ENCODE measurements at places on chromosomes 4 and X. TPM values are rescaled to one million over a fixed set of nuclear protein-coding genes. Genes with fewer than 3 reads are reported as not detected.

GRCh38 chr4:127846061-127846460, 34.6 kb upstream of the PLK4 start:
- H3K27me3 ChIP-seq: no peaks in the 10 kb centered on the region
- no peak overlapping the region for H3K4me3 ChIP-seq
- no peak overlapping the region for H3K27ac ChIP-seq
- H3K36me3 ChIP-seq: no peaks in the 10 kb centered on the region

DNA sequence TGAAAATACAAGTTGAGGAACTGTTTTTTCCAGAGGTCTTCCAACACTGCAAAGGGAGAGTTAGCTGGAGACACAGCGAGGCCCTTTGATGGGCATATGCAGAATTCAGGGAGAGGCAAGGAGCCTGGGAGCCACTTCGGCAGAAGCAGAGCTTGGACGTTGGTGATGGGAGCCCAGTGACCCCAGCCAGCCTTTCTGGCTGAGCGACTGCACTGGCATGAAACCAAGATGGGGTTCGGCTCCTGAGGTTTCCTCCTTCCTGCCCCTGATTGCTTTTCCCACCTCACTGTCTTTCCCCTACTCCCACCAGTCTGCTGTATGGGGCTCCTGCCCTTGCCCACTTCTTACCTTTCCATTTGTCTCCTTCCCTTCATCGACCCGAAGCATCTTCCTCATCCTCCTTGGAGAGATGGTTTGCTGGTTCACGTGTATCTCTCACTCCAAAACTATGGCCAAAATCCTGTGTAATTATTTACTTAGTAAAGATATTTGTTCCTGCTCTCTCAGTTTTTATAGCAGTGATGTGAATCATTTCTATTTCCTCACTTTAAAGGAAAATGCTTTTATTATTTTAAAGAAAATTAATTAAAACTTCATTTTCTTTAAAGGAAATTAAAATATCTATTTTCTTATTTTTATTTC, 100.5 kb downstream of the NFKB1 start:
- no peak overlapping the region for H3K27ac ChIP-seq
- no peak overlapping the region for H3K4me3 ChIP-seq
- H3K27me3 ChIP-seq: no peaks in the 10 kb centered on the region
- no peaks in the 10 kb centered on the region for H3K36me3 ChIP-seq
- DNase-seq: no peak
- no peaks in the 10 kb centered on the region for H3K4me1 ChIP-seq

- H3K4me3 ChIP-seq: peak within 1 kb of the TSS; percentile 64
- no peaks in the 10 kb centered on the region for H3K36me3 ChIP-seq
- peak within 1 kb of the TSS; percentile 65 for H3K27ac ChIP-seq
- peak; percentile 71 for DNase-seq
- no peaks in the 10 kb centered on the region for H3K27me3 ChIP-seq
Observed at GRCh38 chrX:102651242-102652011, at the start of gene GPRASP1. Gene GPRASP1, plus strand, starts transcription at chrX:102651483. Its CDS starts 2,431 bp downstream, at chrX:102653914.

Gene VEGFC
- polyA plus RNA-seq: 4.3 TPM

GRCh38 chr4:64062991-64063390, 346.3 kb downstream of the TECRL start:
- H3K27ac ChIP-seq: no peak overlapping the region
- no peak overlapping the region for H3K4me3 ChIP-seq
- H3K27me3 ChIP-seq: no peaks in the 10 kb centered on the region
- no peak for DNase-seq
- no peaks in the 10 kb centered on the region for H3K36me3 ChIP-seq
- no peaks in the 10 kb centered on the region for H3K4me1 ChIP-seq

Gene SLC49A3
- 23.5 TPM for polyA plus RNA-seq

GRCh38 chr4:103018391-103019307, 856 bp downstream of the SLC9B1 start:
- H3K27ac ChIP-seq: peak overlapping the region; percentile 95
- DNase-seq: peak; percentile 49
- H3K4me1 ChIP-seq: peaks cover 7% of the 10 kb centered on the region
- H3K27me3 ChIP-seq: no peaks in the 10 kb centered on the region
- H3K4me3 ChIP-seq: peak overlapping the region; percentile 75

DNA sequence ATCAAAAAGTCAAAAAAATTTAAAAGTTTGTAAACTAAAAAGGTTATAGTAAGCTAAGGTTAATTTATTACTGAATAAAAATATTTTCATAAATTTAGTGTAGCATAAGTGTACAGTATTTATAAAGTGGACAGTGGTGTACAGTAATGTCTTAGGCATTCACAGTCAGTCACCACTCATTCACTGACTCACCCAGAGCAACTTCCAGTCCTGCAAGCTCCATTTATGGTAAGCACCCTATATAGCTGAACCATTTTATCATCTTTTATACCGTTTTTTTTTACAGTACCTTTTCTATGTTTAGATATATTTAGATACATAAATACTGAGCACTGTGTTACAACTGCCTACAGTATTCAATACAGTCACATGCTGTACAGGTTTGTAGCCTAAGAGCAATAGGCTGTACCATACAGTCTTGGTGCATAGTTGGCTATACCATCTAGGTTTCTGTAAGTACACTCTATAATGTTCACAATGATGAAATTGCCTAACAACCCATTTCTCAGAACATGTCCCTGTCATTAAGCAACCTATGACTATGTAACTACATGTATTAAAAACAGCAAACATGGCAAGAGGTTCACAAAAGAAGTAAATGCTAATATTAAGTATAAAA, 18.6 kb downstream of the ACSL4 start:
- H3K36me3 ChIP-seq: no peaks in the 10 kb centered on the region
- H3K4me3 ChIP-seq: no peak overlapping the region
- H3K27me3 ChIP-seq: no peaks in the 10 kb centered on the region
- no peak for DNase-seq
- no peaks in the 10 kb centered on the region for H3K4me1 ChIP-seq
- H3K27ac ChIP-seq: no peak overlapping the region

Gene GRID2
- 34.6 TPM for polyA plus RNA-seq

DNA sequence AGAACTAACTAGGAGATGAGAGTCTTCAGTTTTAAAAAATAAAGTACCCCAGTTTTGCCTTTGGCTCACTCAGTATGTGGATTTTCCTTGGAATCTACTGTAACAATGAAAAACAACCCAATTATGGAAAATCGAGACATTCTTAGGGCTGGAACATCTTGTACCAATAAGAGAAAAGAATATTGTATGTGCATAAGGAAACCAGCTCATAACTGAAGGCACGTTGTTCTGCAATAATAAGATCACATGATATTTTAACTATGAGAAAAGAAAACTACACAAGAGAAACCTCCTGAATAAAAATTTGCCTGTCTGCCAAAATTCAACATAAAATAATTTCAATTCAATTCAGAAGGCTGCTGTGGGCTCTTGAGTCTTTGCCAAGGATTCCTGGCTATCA, 261.8 kb upstream of the EDNRA start:
- no peaks in the 10 kb centered on the region for H3K27me3 ChIP-seq
- no peak for DNase-seq
- H3K4me1 ChIP-seq: no peaks in the 10 kb centered on the region
- no peaks in the 10 kb centered on the region for H3K36me3 ChIP-seq

DNA sequence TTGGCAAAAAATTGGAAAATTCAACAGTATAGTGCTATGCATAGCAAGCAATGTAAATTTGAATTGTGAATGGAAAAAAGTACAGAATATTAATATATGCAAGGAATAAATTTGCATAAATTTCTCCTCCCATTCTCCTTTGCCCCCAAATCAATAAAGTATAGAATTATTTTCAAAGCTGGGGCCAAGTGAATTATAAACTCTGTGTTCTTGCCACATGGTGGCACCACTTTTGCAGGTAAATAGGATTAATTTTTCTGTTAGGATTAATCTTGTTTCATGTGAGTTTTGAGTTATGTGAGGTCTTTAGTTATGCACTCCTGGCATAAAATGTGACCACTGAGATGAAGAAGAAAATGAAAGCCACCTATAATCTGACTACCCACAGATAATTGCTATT, 19.9 kb downstream of the COPS4 start:
- no peaks in the 10 kb centered on the region for H3K4me1 ChIP-seq
- no peaks in the 10 kb centered on the region for H3K36me3 ChIP-seq
- H3K27ac ChIP-seq: no peak overlapping the region
- no peak for DNase-seq
- H3K27me3 ChIP-seq: no peaks in the 10 kb centered on the region
- no peak overlapping the region for H3K4me3 ChIP-seq

GRCh38 chrX:43699475-43699874, 43.4 kb downstream of the MAOA start:
- H3K4me1 ChIP-seq: peaks cover 5% of the 10 kb centered on the region
- H3K36me3 ChIP-seq: no peaks in the 10 kb centered on the region
- no peaks in the 10 kb centered on the region for H3K27me3 ChIP-seq

DNA sequence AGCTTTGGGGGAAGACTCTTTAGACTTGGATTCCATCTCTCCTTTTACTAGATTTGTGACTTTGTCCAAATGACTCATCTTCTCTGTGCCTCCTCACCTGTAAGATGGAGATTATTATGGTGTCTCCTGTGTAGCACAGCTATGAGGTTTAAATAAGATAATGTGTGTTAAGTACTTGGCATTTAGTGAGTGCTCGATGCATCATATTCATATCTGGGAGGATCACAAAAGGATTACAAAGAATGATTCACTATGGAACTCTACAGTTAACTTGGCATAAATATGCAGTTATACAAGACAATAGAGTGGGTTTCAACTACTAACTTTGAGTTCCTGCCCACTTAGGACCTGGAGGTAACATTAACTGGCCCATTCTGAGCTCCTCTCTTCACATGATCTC, 2.3 kb downstream of the GBA3 start:
- DNase-seq: no peak
- no peaks in the 10 kb centered on the region for H3K27me3 ChIP-seq
- H3K4me1 ChIP-seq: no peaks in the 10 kb centered on the region
- H3K27ac ChIP-seq: no peak overlapping the region
- H3K4me3 ChIP-seq: no peak overlapping the region

Gene KLHL2
- 14.7 TPM for polyA plus RNA-seq

DNA sequence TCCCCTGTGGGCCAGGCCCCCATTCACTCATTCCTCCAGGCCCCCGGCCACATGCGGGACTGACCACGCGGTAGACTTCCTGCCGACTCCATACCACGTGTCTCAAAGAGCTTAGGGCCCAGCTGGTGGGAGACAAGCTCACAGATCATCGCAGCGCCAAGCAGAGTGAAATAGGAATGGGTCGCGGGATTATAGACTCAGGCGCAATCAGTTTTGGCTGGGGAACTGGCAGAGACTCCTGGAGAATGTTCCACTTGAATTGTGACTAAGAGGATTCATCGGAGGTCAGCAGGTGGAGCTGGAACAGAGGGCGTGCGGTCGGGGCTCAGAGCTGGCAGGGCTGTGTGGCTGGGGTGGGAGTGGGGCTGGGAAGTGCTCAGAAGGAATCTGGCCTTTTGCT, 15.6 kb downstream of the ATP2B3 start:
- H3K4me1 ChIP-seq: no peaks in the 10 kb centered on the region
- no peak for DNase-seq
- H3K27me3 ChIP-seq: no peaks in the 10 kb centered on the region
- H3K27ac ChIP-seq: no peak overlapping the region

Gene FGA
- polyA plus RNA-seq: 9.1 TPM

Gene PRDM8
- polyA plus RNA-seq: 1.1 TPM

Gene NEXMIF
- polyA plus RNA-seq: 0.47 TPM

Gene GRIA3
- 1.2 TPM for polyA plus RNA-seq

DNA sequence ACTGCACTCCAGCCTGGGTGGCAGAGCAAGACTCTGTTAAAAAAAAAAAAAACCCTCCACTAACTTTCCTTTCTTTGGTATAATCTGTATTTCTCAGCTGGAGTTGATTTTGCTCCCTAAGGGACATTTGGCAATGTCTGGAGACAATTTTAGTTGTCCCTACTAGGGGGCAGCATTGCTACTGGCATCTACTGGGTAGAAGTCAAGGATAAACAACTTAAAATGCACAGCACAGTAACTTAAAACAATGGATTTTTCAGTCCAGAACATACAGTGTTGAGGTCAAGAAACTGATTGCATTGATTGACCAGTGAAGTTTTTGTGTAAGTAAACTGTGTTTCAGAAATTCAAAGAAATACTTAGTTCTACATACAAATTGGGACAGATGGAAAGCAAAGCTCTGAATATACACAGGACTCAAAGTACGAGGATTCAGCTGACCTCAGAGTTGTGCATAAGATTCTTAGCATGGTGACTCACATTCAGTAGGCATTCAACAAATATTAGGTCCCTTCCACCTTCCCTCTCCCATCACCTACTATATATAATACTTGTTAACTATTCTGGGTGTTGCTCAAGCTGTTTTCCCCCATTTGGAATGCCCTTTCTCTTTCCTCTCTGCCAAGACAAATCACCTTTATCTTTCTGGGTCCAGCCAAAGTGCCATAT, 8.8 kb downstream of the DDX53 start:
- H3K4me1 ChIP-seq: no peaks in the 10 kb centered on the region
- no peaks in the 10 kb centered on the region for H3K27me3 ChIP-seq
- DNase-seq: no peak

DNA sequence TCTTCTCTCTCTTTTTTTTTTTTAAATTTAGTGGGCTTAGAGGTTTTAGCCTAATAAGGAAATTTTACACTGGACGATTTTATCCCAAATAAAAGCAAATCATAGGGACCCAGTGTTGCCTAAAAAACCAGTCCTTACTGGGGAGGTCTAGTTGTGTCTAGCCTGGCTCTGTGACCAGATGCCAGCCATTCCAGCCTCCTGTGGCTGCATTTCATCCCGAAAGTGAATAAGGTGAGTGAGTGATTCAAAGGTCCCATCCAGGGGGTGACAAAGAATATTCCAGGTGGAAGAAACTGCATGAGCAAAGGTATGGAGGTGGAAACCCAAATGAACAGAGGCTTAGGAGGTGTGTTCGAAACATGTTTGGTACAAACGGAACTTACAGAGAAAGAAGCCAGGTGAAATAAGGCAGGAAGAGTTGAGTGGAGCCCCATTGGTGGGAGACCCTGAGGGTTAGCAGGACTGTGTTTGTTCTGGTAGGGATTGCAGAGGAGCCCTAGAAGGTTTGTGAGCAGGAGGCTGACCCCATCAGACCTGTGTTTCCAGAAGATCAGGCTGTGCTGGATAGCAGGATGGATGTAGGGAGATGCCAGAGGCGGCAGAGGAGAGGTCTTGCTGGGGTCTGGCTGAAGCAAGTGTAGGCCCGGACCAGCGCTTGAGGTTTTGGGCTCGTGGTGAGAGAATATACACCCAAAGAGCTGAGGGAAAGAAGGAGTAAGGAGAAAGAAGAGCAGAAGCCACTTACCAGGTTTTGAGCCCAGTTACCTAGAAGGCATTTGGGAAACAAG, 31.6 kb downstream of the PTTG2 start:
- DNase-seq: no peak
- no peaks in the 10 kb centered on the region for H3K36me3 ChIP-seq
- H3K27me3 ChIP-seq: no peaks in the 10 kb centered on the region
- H3K4me3 ChIP-seq: no peak overlapping the region
- H3K4me1 ChIP-seq: peaks cover 39% of the 10 kb centered on the region

Gene KCNE5
- 0.57 TPM for polyA plus RNA-seq

Gene TECRL
- polyA plus RNA-seq: 0.62 TPM

DNA sequence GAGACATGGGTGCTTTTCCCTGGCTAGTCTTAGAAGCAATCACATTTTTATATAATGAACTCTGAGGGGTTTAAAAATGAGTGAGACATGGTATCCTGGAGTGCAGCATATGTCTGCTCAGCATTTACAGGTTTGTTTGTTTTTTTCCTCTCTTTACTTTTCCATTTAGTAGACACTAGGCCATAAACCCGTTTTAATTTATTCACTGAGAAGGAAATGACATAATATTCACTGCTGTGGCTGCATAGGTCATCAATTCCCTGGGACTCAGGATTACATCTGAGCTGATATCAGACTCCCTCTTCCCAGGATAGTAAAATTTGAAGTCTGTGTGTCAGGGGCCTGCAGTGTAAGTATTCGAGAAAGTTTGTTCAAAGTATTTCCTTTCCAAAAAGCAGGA, 178.9 kb upstream of the SPRY1 start:
- no peak overlapping the region for H3K4me3 ChIP-seq
- H3K4me1 ChIP-seq: no peaks in the 10 kb centered on the region
- DNase-seq: no peak
- no peak overlapping the region for H3K27ac ChIP-seq
